ENCODE measurements at places on chromosomes 12 and 14. TPM values are rescaled to one million over a fixed set of nuclear protein-coding genes. Genes with fewer than 3 reads are reported as not detected.

GRCh38 chr12:50024805-50025186 lies 498 bp downstream of the RACGAP1 start:
- DNase-seq, result no peak

DNA sequence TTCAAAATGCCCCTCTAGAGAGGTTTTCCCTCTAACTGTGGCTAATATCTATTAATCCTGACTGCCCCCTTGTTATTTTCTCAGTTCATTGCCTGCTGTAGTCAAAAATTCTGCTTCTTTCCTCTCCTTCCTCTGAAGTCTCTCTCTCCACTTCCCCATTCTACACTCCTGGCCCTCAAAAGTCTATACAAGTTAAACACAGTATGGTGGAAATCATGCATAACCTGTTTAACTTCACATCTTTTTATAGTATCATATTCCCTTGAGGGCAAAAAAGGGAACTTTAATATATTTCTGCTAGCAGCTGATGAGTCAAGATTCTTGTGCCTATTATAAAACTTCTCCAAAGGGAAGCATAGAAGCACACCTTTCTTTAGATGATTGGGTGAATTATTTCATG lies 16.7 kb downstream of the GRIP1 start:
- DNase-seq, result no peak

DNA sequence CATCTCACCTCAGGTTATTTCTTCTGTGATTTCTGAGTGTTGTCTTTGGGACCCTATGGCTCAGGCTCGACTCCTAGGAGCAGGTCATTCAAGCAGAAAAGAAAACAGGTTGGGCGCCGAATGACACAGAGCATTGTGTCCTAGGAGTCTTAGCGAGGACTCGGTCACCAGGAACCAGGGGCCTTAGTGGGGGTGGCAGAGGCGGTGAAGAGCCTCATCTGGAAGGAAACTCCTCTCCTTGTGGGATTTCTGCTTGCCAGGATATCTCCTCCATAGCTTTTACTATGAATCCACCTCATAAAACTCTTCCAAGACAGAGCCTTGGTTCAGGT lies 630 bp downstream of the PLEKHH1 start:
- peak; percentile 63 for DNase-seq

- no peak for DNase-seq
These were observed 787 bp downstream of the HECTD4 start for GRCh38 chr12:112381406-112381882.

KCNJ8 gene
- not detected for total RNA-seq

GRCh38 chr14:93686268-93686667 lies 102.0 kb downstream of the PRIMA1 start:
- no peak for DNase-seq

All from G401 (cell line).